ENCODE measurements at places on chromosomes 4 and X.

GRCh38 chr4:182339221-182339641 lies 96.0 kb downstream of the TENM3 start:
- no peak for DNase-seq

DNA sequence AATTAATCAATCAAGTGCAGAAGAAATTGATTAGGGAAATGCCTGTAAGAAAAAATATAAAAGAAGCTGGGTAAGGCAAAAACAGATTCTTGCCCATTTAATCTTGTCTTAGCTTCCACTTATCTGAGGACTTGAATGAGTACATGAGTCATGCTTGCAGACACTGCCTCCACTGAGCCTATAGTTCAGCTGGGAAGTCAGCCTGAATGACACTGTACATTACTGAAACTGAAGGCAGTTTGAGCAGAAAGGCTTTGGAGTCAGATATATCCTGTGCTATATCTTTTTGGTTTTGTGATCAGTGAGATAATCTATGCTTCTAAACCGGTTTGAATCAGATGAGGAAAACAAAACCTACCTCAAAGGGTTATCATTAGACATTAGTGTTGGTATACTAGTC lies 61.3 kb downstream of the NUDT11 start:
- DNase-seq: no peak

GRCh38 chrX:40109288-40110008 lies 11.7 kb upstream of the BCOR start:
- DNase-seq: no peak

DNA sequence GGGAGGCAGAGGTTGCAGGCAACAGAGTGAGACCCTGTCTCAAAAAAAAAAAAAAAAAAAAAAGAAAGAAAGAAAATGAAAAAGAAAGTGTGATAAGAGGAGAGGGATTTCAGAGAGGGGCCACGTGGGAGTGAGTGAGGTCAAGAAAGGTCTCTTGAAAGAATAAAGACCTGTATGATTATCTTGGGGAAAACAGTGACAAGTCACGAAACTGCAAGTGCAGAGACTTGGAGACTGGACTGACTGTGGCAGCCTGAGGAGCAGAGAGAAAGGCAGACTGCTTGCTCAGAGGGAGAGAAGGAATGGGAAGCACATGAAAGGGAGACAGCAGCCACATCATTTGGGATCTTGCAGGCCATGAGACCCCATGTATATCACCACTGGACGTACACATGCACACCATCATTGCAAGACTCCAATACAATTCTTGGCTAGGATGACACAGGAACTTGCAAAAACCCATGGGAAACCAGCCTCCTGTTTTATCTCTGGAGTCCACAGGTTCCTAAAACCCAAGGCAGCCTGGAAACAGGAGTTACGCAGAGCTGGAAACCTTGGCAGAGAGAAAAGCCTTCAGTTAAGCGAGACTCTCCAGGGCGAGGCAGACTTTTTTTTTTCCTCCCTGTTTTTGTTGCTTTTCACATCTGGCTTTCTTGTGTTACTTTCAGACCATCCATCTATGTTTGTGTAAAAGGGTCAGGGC lies 207.0 kb upstream of the TBL1X start:
- DNase-seq: no peak

DNA sequence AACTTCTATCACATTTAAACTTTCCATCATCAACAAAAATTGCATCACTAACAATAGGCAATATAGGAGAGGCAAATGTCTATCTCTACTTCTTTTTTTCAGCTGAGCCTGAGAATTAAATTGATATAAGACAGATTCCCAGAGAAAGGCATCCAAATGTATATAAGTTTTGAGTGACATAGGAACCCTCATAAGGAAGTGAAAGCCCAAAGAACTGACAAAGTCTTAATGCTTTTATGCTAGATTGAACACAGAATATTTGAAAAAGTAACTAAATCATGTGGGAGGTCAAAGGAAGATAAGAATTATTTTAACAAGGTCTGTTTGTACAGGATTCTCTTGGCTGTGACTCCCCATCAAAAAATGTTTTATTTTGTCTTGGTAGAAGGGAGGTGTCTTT lies 714.9 kb downstream of the GRXCR1 start:
- no peak for DNase-seq

Data from CD4-positive, alpha-beta T cell treated with Interleukin-12 subunit alpha and Interleukin-12 subunit beta, for 1 hour (primary cell).